ENCODE measurements at places on chromosomes 1 and 21.
A peak's percentile ranks its signal among the peaks of the same experiment; 100 is the strongest.

- no peak for DNase-seq
Observed at GRCh38 chr1:210070531-210070930, 132.5 kb downstream of the SYT14 start.

GRCh38 chr1:176939993-176940392 is 224.5 kb downstream of the ASTN1 start:
- DNase-seq: no peak

DNA sequence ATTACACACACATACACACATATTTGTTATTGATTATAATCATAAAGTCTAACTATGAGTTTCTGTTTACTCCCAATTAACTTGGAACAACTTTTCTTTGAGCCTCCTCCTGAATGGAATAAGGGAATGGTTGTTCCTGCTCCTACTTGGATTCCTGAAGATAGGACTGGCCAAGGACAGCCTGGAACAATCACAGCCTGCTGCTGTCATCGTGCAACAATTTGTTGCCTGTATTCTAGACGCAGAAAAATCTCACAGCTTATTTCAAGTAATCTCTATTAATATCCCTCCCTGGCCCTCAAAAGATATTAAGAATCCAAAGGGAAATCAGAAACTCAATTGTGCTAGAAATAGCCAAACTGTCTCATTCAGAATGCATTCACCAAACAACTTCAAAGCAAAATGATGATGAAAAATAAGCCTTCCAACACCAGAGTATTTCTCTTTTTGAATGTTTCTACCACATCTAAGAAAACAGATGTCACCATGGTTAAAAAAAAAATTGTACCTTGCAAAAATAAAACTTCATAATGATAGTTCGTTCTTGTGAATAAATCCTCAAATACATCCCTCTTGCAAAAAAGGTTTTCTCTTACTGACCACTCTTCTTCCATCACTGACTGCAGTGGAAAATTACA is 30.9 kb downstream of the RCAN1 start:
- no peak for DNase-seq

- peak; percentile 85 for DNase-seq
Observed at GRCh38 chr1:34164771-34165391, at the start of gene CSMD2. CSMD2 (minus strand) TSS chr1:34165230; CDS start chr1:34165097, 133 bp downstream.

DNA sequence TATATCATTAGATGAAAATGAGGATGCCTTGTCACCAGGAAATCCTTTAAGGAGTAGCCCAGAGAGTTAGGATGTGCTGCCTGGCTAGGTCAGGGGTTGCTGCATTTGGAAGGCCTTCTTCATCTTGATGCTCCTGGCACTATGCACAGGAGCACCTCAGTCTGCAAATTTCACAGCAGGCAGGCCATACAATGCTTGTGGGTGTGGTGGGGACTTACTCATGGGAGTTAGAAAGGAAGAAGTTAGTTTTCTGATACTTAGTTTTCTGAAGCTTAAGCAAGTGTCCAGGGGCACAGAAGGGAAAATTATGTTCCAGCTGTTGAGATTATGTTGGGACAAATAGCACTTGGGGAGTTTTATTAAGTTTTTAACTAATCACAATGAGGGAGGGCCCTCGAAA is 11.4 kb downstream of the HLX start:
- no peak for DNase-seq

DNA sequence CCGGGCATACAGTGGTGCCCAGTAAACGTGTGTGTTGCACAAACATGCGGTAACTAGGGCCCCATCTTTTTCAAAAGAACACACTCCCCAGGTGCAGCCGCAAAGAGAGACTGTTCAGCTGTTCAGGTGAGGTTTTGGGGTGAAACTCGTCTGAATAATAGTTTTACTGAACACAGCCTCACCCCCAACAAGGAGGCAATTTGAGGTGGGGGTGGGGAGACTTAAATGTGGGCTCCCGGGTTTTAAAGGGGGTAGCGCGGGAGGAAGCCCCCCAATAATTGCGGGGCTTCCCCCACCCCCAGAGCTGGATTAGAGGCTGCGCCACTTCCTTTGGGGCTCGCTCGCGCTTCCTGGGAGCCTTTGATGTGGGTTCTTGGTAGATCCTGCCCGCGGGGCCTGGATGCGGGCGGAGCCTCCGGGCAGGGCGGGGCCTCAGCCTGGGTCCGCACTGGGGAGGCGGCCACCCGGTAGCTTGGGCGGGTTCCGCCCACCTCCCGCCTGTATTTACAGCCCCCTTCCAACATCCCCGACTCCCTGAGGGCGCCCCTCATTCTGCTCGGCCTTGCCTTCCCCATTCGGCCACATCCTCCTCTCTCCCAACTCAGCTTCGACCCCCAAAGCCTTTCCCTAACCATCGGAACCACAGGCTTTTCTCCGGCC is 6.4 kb upstream of the EPHA2 start:
- no peak for DNase-seq

- DNase-seq: no peak
Observed at GRCh38 chr1:232038706-232039677, 412.4 kb downstream of the DISC1 start.

DNA sequence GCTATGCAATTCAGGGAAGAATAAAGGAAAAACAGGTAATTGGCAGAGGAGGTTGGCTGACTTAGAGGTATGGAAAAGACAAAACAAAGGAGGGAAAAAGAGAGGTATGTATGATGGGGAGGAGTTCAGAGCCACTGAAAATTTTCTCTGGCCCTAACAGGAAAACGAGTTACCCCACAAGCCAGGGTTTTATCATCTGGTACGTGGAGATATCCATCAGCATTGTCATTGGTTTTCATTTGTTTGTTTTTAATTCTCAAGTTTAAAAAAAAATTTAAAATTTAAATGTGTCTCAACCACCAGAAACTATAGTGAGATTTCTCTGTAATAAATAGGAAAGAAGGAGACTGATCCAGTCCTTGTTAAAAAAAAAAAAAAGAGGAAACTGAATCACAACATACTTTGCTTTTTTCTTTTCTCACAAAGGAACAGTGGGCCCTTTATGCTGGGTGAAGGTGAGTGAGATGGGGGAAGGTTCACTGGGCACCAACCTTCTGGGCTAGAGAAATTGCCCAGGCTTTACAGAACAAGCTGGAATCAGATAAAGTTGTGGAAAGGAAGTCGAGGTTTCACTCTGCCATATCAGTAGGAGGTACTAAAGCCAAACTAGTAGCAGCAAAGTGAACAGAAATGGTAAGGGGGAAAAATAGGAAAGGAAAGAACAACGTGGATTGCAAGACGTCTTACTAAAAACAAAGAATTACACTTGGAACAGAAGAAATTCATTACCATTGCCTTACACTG is 2.7 kb downstream of the IFNAR2 start:
- no peak for DNase-seq

- DNase-seq: no peak
Observed at GRCh38 chr1:245788269-245788668, 633.5 kb downstream of the KIF26B start.

DNA sequence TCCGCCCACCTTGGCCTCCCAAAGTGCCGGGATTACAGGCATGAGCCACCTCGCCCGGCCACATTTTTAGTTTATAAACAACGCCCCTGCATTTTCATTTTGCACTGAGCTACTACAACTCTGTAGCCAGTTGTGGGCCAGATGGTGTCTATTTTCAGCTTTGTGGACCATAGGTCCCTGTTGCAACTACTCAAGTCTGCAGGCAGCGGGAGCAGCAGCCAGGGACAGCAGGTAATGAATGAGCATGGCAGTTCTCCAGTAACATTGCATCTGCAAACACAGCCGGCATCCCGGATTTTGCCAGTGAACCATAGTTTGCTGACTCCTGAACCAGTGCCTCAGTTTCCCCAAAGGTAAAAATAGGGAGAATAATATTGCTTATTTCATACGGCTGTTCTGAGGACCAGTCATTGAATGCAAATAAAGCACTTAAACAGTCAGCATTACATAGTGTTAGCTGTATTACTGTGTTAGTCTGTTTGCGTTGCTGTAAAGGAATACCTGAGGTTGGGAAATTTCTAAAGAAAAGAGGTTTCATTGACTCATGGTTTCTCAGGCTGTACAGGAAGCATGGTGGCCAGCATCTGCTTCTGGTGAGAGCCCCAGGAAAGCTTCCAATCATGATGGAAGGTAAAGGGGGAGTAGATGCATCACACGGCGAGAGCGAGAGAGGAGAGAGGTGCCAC is 65.5 kb upstream of the SLC45A1 start:
- no peak for DNase-seq

DNA sequence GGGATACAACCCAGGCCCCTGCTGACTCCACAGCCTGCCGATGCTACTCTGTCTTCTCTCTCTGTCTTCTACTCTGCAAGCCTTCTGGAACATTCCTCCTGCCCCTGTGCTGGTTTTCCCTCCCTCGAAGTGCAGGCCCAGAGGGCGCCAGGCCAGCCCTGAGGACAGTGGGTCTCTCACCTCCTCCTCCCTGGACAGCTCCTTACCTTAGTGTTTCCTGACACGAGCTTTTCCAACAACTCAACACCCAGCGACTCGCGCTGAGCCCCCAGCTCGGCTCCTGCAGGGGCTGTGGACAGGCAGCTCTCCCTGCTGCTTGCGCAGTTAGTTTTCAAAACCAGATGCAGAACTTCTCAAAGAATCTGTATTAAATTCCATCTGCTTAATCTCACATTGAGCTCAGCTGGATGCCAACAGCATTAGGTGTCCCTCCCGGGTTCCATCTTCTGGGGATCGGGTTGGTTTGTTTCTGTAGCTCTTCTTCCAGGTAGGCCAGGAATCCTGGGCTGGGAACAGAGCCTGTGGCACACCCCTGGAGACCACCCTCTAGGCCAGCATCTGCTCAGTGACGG is 54.2 kb downstream of the PTPRU start:
- DNase-seq: no peak

- no peak for DNase-seq
Observed at GRCh38 chr1:18009055-18009454, 98.5 kb upstream of the IGSF21 start.

DNA sequence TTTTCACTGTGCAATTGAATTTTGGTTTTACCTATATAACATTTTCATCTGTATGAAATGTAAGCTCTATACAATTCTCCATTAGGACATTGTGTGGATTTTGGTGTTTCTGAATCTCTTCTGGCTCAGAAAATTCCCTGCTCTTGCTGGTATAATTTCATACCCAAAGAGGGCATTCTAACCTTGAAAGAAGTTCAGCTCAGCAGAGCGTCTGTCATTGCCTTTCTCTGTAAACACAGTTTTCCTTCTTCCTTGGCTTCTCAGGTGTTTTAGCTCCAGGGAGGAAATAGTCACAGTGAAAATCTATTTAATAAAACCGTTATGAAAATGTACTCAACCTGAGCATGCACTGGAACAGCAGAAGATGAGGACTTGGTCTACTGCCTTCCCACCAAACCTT is 16.0 kb downstream of the DISC1 start:
- DNase-seq: no peak

DNA sequence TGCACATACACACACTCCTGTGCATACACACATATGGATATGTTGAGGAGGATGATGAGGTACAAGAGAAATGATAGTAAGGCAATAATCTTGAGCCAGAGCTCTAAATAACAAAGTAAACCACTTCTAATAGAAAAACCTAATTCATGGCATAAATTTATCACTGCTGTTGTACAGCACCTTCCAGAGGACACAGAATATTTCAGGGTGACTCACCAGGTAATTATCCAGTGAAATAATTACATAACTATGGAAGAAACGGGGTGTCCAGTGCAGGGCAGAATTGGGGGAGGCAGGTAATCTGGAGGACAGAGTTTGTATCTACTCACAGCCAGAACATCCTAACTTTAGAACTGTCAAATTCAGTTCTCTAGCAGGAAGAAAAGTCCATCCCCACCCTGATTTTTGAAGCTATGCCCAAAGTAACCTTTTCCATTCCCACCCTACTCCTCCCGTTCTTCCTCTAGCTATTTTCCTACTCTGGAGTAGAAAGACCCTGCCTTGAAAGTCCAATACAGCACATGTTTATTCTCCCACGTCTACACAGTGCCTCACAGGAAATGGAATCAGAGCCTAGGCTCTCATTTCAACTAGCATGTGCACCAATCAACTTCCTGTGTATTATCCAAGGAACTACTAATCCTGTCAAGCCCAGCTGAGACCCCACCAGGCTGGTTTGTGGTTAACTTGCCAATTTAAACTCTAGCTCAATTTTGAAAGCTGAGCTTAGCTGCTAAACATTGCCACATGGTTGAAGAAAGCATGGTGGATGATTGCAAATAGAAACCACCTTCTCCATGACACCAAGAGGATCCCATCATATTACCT is 96.6 kb downstream of the PTPN14 start:
- no peak for DNase-seq

GRCh38 chr1:26890467-26890796 is 349 bp upstream of the GPN2 start:
- DNase-seq: no peak

GRCh38 chr21:43721939-43722338 is 3.0 kb downstream of the PDXK start:
- DNase-seq: no peak

- peak; percentile 9 for DNase-seq
Observed at GRCh38 chr1:25744140-25744581, 55.8 kb upstream of the SELENON start.

DNA sequence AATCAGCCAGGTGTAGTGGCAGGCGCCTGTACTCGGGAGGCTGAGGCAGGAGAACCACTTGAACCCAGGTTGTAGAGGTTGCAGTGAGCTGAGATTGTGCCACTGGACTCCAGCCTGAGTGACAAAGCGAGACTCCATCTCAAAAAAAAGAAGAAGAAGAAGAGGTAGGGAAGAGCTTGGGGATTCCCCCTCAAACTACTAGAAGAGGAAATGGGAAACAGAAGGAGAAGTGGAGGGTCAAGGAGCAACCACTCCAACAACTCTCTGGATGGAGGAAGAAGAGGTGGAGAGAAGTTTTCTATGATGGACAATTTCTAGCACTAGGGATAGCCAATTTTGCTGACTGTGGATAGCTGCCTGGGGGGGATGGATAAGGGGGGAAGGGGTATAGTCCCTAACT is 14.9 kb upstream of the SLAMF9 start:
- no peak for DNase-seq

DNA sequence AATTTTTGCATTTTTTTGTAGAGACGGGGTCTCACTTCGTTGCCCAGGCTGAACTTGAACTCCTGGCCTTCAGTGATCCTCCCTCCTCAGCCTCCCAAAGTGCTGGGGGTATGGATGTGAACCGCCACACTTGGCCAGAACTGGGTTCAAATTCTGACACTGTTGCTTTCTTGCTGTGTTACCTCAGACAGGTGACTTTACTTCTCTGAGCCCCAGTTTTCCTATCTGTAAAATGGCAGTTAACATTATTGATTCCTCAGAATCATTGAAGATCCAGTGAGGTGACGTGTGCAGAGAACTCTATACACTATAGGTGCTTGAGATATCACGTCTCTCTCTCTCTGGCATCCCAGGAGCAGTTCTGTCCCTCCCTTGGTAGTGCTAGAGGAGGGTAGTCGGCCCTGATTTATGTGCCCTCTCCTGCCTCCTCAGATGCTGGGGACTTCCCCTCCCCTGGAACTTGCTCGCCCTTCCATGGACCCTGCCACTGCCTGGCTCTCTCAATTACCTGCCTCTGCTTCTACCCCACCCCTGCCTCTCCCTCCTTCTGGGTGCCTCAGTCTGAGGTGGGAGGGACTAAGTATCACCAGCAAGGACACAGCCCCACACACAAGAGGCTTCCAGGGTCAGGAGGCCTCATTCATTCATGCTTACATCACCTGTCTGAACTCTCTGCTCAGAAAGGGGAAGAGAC is 2.8 kb upstream of the HPCA start:
- DNase-seq: no peak

GRCh38 chr21:43306911-43307676 is 119.8 kb downstream of the SIK1 start:
- DNase-seq: no peak

- DNase-seq: no peak
Observed at GRCh38 chr1:23522244-23522982, 8.6 kb downstream of the E2F2 start.

GRCh38 chr1:36137776-36138175 is 11.5 kb downstream of the TRAPPC3 start:
- DNase-seq: no peak
